ENCODE measurements at places on chromosomes 2 and 18.

DNA sequence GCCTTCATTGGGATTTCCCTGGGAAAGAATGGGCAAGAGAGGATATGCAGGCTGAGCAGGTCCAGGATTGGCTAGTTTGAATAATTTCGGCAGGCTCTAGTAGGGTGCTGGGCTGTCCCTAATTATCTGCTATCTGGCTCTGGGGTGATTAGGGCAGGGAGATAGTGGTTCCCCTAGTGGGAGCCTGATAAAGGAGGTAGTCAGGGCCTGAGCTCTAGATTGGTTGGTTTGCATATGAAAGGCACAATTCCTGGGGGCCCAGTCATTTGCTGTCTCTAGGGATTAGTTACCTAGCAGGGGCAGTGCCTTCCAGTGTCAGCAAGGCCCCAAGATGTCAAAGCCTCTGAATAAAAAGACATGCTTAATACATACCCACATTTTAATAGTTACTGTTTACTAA lies 690.1 kb upstream of the KLHL29 start:
- DNase-seq, result no peak

- DNase-seq, result no peak
These were observed 470.8 kb downstream of the ZNF804A start for GRCh38 chr2:185069107-185069506.

DNA sequence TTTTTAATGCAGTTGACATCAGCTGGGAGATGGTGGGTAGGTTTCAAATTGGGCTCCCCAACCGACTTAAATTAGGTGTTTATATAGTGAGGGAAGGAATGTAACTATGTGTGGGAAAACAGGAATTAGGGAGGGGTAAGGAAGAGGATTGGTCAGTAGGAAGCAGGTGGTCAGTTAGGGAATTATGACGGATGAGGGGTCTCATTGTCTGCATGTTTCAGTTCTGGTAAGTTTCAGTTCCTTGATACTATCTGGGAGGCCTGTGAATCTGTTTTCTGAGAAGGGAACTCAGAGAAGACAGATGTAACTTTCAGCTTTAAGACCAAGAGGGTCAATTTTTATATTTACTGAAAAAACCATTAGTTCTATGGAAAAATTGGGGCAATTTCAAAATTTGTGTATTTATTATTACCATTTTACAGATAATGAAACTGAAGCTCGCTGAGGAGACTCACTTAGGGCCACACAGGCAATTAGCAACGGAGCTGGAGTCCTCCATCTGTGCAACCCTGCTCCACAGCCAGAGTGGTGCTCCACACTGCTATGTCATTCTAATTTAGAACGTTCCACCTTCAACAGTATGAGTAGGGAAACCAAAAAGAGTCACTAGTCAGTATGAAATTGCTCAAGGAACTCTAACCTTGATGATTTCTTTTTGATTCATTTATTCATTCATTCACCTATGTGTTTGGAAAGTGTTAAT lies 36.0 kb upstream of the CCDC195 start:
- DNase-seq, result no peak

- no peak for DNase-seq
These were observed 283.5 kb upstream of the TANK start for GRCh38 chr2:160876765-160877164.

DNA sequence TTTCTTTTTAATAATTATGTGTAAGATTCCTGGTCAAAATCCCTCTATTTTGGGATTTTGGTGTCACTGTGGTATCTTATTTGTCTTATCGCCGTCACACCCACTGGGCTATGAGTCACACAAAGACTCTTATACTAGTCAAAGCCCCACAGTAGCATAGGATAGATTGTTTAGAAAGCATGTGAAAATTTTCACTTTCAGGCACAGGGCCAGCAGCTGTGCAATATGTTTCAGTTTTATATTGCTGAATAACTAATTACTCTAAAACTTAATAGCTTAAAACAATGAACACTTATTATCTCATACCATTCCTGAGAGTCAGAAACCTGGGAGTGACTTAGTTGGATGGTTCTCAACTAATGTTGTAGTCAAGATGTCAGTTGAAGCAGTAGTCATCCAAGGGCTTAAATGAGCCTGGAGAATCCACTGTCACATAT lies 24.0 kb downstream of the CFAP210 start:
- no peak for DNase-seq

GRCh38 chr2:148545390-148546256 lies 98.9 kb upstream of the EPC2 start:
- no peak for DNase-seq

DNA sequence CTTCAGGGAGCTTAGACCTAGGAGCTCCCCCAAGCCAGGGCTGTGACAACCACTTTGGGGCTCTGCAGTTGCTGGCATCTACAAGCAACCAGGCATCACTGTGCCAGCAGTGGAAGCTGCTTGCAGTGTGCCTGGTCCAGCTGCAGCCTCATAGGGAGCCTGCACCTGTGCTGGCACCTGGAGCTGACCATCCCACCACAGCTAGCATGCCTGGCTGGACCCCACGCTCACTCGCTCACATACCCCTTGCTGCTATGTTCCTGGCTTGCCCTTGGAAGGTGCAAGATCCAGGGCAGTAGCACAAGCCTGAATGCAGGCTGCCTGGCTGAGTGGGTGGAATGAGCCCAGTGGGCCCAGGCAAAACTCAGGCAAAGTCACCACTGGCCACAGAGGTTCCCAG lies 82.5 kb downstream of the ZNF804A start:
- no peak for DNase-seq

Data from stimulated activated CD4-positive, alpha-beta T cell treated with anti-CD3 and anti-CD28 coated beads, Interleukin-1b, Interleukin-23, amount 100 ng/mL, for 1 hour (primary cell).